ENCODE measurements at places on chromosomes 13 and 19.

GRCh38 chr13:59047546-59047945, 1116.2 kb downstream of the DIAPH3 start:
- no peak for DNase-seq

DNA sequence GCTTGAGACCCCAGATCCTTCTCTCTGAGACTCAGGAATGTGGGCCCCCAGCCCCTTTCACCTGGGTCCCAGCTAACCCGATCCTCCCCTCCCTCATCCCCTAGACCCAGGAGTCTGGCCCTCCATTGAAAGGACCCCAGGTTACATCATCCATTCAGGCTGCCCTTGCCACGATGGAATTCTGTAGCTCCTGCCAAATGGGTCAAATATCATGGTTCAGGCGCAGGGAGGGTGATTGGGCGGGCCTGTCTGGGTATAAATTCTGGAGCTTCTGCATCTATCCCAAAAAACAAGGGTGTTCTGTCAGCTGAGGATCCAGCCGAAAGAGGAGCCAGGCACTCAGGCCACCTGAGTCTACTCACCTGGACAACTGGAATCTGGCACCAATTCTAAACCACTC, 463 bp downstream of the FGF21 start:
- DNase-seq = no peak

GRCh38 chr13:72004784-72005374, 137.9 kb upstream of the DACH1 start:
- DNase-seq = no peak

GRCh38 chr13:60334310-60334709, 62.7 kb upstream of the TDRD3 start:
- DNase-seq = no peak

- no peak for DNase-seq
Observed at GRCh38 chr13:54705738-54706137, 1677.1 kb downstream of the OLFM4 start.

DNA sequence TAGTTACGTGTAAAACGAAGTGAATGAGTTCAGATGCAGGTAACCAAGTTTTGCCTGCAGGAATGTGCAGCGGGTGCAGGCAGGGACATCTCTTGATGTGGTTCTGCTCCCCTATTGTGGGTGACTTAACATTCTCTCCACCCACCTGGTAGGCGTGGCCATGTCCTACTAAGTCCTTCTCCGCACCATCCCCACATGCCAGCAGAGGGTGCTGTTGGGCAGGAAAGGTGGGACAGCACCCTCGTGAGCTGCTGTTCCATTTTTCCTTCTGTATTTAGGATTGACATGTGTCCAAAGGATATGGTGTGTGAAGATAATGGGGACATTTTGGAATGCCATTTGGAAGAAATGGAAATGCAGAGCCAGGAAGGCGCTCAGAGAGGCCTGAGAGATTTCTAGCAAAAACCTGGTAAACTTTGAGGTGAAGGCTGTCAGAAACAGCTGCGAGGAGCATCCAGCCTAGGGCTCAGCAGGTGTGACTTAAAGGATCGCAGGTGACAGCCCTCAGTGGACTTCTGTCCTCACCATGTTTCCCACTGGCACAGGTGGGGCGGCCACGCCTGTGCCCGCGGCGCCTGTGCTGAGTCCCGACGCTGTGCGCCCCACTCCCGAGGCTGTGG, 26.2 kb upstream of the MCF2L start:
- DNase-seq = peak; percentile 86

GRCh38 chr13:43805071-43805468, 18.3 kb upstream of the ENOX1 start:
- DNase-seq = no peak

- no peak for DNase-seq
Observed at GRCh38 chr19:18833849-18834643, 2.3 kb downstream of the UPF1 start.

DNA sequence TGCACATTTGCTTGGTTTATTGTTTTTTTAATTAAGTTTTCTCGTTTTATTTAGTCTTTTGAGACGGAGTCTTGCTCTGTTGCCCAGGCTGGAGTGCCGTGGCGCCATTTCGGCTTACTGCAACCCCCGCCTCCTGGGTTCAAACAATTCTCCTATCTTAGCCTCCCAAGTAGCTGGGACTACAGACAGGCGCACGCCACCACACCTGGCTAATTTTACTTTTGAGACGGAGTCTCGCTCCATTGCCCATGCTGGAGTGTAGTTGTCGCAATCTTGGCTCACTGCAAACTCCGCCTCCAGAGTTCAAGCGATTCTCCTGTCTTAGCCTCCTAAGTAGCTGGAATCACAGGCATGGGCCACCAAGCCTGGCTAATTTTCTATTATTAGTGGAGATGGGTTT, 1.3 kb downstream of the RPS9 start:
- no peak for DNase-seq

DNA sequence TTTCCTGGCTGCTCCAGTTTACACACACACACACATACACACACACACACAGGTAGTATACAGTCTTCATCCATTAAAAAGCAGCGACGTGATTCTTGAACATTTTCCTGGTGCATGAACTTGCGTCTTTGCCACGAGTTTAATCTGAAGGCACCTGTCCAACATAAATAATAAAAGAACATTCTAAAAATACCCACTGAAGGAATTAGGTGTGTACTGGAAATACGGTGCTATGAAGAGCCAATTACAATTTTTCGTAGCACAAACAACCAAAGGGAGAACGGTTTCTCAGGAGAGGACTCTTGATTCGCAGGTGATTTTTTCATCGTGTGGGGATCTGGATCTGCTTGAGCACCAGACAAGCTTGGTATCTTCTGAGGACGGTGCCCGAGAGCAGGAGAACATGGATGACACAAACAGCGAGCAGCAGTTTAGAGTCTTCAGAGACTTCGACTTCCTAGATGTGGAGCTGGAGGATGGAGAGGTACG, 61.2 kb downstream of the ZAR1L start:
- no peak for DNase-seq

DNA sequence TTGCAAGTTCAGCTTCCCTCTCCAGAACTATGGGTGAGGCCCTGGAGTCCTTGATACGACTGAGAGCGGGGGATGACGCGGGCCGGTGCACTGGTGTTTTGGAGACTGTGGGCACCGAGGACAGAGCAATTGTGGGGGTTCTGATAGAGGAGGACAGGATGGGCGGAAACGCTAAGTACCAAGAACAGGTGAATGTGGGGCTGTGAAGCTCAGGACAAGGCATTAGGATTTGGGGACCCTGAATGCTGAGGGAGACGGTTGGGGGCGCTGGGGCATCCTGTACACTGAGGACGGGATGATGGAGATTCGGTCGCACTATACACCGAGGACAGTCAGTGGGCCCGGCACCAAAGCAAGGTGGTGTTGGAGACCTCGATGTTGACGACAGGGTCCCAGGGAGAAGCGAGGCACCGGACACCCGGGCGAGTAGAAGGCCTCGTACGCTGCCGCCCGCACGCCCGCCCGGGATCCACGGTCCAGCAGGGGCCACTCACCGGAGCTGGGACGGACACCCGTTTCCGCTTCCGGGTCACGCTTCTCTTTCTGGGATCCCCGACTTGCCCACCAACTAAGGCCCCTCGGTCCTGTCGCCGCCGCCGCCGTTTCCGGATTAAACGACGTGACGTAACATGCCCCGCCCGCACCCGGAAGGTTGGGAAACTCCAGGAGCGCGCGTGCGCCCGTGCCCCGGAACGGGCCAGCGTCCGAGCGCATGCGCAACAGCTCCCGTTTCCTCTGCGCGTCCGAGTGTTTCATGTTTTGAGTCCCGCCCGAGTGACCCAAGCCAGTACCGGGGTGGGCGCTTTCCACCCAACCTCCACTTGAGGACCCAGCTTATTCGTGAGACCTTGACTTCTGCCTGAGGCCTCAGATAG, at the start of gene CHMP2A:
Gene CHMP2A (minus strand): TSS at position 612 of the 875 bp plus-strand sequence. CDS start 893 bp downstream, outside the sequence.
- DNase-seq = peak; percentile 97

GRCh38 chr13:46687810-46688209, 109.2 kb downstream of the ESD start:
- DNase-seq = no peak

DNA sequence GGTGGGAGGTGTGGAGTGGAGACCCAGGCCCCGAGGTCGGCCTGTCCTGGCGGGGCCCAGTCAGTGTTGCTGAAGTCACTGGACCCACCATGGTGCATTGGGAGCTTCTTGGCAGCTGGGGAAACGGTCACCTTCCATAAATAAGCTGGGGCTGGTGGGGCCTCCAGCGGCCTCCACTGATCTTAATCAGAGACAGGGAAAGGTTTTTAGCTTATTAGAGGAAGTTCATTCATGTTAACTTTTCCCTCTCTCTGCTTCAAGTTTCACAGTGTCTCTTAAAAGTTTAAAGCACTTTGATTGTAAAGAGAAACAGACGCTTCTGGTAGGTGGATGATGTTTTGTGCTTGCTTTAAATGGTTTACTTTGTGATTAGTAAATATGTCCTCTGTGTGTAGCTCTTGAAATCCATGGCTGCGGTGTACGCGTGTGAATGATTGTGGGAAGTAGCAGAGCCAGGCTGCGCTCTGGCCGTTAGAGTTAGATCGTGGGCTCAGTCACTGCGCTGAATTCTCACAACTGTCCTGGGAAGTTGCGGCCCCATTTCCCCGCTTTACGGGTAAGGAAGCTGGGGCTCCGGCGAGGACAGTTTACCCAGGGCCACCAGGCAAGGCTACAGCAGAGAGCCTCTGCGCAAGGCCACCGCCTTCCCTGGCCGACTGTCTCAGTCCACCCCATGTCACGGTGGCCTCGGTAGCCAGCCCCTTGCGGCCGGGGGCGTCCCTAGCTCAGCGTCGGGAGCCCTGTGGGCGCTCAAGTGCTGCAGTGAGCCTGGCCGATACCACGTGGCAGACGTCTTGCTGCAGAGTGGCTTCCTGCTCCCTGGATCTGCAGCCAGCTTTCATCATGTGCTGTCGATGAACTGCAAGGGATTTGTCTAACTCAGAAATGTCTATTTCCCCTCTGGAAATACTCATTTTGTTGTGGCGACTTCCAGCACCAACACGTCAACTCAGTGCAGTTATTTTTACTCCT, 16.5 kb upstream of the NDUFS7 start:
- DNase-seq = no peak

GRCh38 chr13:48431431-48431830, 18.5 kb upstream of the LPAR6 start:
- no peak for DNase-seq

DNA sequence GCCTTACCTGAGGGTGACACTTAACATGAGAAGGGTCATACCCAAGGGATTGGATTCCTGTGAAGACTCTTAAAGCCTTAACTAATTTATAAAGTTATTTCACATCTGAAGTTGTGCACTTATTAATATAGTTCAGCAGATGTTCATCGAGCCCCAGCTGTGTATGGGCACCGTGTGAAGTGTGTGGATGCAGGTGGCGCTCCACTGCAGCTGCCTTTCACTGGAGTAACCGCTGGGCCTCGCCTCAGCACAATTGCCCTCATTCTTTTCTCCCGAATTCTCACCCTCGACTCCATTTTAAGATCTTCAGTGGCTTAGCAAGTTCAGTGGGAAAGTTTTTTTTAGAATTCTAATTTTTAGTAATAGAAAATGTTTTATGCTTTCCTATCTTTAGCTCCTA, 66.2 kb downstream of the DPY19L3 start:
- no peak for DNase-seq

DNA sequence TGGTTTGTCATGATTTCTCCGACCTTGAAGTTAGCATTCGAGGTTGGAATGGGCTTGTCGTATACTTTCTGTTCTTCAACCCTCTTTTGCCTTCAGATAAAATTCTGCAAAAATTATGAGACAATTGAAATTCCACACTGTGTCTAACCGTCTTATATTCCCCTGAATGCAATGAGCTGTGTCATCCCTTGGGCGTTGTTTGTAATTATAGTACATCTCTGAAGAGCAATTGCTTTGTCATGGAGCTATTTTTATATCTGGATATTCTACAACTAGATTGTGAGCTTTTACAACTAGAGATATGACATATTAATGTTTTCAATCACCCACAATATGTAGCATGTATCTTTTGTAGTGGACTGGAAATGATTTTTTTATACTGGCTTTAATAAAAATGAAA, 631.8 kb upstream of the SLC10A2 start:
- no peak for DNase-seq

DNA sequence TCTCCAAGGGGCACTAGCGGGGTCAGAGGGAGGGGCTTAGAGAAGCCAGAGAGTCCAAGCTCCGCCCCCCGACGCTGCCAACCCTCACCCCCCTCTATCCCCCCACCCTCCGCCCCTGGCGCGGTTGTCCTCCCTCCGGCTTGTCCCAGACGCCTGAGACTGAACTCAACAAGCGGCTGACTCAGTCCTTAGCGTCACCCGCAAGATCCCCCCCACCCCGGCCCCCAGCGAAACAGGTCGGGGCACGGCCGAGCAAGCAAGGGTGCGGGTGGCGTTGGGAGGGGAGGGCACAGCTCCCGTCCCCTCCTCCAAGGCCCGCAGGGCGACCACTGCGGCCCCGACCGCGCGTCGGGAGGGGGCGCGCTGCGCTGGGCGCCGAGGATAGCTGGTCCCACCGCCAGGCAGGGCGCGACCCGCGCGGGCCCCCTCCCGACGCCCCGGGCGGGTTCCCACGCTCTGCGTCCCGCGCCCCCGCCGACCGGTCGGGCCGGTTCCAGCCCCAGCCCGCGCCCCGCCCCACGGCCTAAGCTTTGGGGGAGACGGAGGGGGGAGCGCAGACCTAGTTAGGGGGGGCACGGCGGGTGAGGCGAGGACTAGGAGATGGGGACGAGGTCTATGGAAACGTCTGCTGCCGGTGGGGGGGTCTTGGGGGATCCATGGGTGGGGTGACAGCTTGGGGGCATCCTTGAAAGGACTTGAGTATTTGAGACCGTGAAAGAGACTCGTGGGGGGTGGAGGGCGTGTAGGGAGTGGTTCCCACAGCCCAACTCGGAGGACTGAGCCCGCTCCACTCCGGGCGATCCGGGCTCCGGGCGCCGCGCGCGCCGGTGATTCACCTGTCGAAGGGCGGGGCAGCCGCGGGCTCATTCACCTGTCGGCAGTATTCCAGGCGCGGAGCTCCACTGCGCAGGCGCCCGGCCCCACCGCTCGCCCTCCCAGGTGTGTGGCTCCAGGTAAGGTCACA, 5.1 kb downstream of the NOTCH3 start:
- no peak for DNase-seq

DNA sequence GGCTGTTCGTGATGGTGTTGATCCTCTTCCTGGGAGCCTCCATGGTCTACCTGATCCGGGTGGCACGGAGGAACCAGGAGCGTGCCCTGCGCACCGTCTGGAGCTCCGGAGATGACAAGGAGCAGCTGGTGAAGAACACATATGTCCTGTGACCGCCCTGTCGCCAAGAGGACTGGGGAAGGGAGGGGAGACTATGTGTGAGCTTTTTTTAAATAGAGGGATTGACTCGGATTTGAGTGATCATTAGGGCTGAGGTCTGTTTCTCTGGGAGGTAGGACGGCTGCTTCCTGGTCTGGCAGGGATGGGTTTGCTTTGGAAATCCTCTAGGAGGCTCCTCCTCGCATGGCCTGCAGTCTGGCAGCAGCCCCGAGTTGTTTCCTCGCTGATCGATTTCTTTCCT, 12.2 kb upstream of the C19orf33 start:
- DNase-seq = no peak

GRCh38 chr19:40808021-40808325, 9.0 kb downstream of the EGLN2 start:
- no peak for DNase-seq

GRCh38 chr13:110638814-110639806, 23.8 kb downstream of the NAXD start:
- no peak for DNase-seq
